Midbrain (tissue), 1 donor: ENCODE measurements at places on chromosomes 6 and 20.

DNA sequence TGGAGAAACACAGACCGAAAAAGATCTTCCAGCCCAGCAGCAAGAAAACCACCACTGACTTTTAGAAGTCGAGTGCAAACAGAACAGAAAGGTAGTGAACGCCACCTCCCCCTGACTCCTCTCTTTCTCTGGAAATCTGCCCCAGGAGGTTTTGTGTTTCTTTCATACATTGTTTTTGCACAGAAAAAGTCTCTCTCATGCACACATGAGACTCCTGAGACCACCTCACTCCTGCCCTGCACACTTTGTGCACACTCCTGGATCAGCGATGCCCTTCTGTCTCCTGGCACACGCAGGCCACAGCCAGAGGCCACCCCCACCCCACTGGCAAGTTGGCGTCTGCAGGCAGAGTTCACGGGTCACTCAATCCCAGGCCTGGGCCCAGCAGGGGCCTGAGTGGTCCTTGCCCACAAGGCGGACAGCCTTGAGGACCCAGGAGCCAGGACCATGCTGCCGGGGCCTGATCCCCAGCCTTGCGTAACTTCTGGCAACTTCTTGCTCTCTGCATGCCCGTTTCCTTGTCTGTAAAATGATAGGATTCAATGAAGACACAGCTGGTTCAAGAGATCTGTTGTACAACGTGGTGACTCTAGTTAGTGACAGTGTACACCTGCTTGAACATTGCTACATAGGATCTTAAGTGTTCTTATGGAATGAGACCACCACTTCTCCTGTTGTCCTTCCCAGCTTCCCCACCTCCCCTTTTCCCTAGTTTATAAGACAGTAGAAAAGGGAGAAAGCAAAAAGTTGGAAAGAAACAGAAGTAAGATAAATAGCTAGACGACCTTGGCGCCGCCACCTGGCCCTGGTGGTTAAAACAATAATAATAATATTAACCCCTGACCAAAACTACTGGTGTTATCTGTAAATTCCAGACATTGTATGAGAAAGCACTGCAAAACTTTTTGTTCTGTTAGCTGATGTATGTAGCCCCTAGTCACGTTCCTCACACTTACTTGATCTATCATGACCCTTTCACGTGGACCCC is 30.2 kb upstream of the CST7 start:
- DNase-seq, result no peak

- DNase-seq, result no peak
These were observed 253.4 kb downstream of the EPHA7 start for GRCh38 chr6:93165850-93166430.

GRCh38 chr6:48213076-48213788 is 102.2 kb upstream of the PTCHD4 start:
- DNase-seq, result no peak

GRCh38 chr20:32285621-32286371 is 8.3 kb downstream of the KIF3B start:
- no peak for DNase-seq

- DNase-seq, result no peak
These were observed 3.1 kb downstream of the MAN1A1 start for GRCh38 chr6:119346450-119346849.

GRCh38 chr6:97958134-97958533 is 675.1 kb upstream of the MMS22L start:
- DNase-seq, result no peak

DNA sequence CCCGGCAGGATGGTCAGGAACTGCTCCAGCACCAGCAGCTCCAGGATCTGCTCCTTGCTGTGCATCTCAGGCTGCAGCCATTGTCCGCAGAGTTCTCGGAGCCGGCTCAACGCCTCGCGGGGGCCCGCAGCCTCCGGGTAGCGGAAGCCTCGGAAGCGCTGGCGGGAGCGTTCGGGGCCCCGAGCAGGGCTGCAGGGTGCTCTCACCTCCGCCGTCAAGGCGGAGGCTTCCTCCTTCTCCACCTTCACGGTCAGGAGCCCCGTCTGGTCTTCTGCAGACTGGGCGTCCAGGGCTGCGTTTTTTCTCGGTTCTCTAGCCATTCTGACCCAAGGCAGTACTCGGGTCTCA is 434 bp downstream of the ZKSCAN4 start:
- DNase-seq, result no peak

DNA sequence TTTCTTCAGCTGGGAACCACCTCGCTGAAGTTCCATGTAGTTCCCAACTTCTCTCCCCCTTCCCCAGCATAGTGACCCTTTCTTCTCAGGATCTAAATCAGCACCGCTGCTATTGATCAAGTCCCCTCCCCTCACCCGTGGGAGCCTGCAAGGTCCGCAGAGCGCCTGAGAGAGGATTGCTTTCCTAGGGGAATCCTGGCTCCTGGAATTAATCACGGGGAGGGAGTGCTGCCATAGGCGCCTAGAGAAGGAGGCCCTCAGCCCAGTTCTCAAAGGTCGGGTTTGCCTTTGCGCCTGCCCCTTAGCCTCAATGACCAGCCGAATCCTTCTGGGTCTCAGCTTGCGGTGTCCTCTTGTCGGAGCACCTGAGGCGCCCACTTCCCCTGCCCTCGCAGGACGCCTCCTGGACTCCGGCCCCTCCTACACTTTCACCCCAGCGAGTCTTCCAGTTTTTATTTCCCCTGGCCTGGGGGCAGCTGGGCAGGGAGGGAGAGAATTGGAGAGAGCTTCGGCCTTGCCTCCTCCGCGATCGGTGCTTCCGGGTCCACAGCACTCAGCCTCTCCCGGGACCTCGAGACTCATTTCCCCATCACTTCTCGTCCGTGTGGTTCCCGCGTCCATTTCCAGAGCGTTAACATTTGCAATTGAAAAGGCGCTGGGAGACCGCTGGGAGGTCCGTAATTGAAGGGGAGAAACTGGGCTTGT is 3.1 kb upstream of the NKX2-2 start:
- DNase-seq, result no peak

DNA sequence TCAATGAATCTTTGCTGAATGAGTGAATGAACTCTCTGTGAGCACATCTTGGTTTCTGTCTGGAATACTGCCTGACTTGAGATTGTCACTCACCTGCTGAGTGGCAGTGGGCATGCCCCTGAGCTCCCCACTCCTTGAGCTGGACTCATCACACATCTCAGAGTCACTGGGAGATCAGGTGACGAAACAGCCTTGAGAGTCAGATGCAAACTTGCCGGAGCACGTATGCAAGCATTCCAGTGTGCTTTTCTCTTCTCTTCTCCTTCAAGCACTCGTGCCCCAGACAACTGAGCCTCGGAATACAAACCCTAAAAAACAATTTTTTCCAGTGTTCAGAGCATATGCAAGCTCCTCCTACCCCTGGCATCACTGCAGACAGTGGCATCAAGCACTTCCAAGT is 9.4 kb upstream of the BMP7 start:
- DNase-seq, result no peak

GRCh38 chr6:41724586-41725501 is 10.6 kb downstream of the TFEB start:
- DNase-seq, result no peak

GRCh38 chr20:19451923-19452295 is 239.5 kb downstream of the SLC24A3 start:
- no peak for DNase-seq

- DNase-seq, result no peak
These were observed 15.9 kb downstream of the PNPLA1 start for GRCh38 chr6:36285797-36286196.

- no peak for DNase-seq
These were observed 57.6 kb upstream of the REV3L start for GRCh38 chr6:111540681-111541025.

DNA sequence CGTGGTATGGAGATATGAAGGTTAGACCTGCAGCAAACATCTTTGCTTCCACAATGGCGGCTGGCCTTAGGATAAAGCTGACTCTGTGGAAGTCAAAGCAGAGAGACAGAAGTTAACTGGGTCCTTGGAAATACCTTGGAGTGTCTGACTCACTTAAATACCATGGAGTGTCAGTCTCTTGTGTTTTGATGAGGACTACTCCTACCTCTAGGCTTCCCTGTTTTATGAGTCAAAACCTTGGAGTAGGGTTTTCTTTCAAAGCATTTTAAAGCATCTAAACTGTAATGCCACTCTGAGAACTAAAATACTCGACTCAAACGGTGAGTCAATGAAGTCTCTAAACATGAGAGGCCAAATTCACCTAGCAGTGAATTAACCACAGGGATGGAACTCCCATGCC is 329.1 kb downstream of the SAMD5 start:
- no peak for DNase-seq

DNA sequence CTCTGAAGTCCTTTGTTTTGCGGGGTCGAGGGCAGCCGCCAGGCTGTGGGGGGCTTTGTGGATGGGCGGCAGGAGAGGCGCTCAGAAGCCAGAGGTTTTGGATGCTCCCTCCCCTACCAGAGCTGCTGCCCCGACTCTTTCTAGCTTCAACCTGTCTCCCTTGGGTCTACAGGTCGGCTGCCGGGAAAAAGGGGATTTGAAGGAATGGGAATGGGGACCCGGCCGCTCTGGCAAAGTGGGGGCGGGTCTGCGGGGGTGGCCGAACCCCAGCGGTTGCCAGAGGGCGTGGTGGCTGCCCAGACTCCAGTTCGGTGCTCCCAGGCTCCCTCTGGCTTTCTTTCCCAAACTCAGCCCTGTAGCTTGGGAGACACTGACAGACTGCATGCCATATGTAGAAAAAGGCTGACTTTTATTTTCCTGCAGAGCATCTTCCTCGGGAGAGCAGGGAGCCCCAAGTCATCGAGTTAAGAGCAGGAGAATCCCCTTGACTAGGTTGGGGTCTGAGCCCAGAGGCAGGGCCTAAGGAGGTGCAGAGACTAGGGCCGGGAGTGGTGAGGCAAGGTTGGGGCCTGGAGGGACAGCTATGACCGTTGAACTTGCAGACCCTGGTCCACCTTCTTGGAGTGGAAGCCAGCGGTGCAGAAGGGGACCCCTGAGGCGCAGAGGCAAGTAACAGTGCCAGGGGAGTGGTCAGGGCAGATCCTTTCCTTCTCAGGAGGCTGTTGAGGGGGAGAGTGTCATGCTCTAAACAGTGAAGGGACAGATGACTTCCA is 1.4 kb upstream of the PPP1R18 start:
- no peak for DNase-seq

- DNase-seq, result no peak
These were observed 29.1 kb upstream of the PHACTR3 start for GRCh38 chr20:59575216-59575615.

GRCh38 chr6:164929408-164929977 is 379.9 kb downstream of the C6orf118 start:
- DNase-seq, result peak; percentile 38

DNA sequence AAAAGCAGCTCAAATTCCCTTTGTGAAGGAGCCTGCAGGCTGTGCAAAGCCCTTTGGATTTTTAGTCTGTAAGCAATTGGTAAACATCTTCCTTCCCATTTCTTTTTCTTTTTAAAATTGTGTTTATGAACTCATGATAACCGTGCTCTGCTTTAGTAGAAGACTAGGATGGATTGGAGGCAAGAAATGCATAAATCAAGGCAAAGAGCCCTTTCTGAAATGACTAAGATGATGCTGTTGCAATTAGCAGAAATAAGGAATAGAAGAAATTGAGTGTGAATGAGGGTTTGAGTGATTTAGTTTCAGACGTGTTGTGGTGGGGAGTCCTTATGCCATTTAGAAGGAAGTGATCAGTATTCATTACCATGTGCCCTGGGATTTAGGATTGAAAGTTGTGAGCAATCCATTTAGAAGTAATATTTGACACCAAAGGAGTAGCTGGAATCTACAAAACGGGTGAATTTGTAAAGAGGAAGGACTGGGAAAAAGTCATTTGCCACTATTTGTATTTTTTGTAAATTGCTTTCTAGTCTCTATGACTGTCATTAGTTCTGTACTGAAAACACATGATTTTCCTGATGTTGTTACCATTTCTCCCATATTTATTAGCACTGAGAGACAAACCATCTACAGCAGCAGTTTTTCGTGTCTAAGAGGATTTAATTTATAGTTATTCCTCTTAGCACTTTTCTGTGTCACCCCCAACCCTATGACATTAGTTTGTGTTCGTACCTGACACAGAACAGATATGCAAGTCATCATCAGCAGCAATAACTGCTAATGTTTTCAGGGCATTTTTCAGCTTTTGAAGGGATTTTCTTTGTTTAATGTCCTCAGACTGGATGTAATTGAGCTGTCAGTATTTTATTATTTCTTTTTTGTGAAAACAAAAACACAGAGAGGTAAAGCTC is 265.0 kb downstream of the UTRN start:
- DNase-seq, result no peak

DNA sequence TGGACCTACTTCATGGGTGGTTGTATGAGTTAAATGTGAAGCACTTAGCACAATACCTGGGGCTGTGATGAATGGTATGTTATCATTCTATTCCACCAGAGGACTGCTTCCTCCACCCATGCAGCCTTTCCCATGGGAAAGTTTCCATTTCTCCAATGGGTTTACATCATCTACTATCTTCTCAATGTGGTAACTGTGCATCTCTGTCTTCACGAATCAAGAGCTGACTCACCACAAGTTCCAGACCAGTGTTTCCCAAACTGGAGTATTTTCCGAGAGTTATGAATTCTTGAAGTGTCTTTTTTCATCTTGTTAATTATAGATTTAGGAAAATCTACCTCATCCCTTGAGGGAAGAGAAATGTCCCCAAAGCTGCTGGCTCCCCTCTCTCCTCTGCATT is 182.8 kb downstream of the UNC5CL start:
- DNase-seq, result no peak
